Fibroblast of skin of scalp (primary cell): ENCODE measurements at places on chromosomes 1 and 21.

DNA sequence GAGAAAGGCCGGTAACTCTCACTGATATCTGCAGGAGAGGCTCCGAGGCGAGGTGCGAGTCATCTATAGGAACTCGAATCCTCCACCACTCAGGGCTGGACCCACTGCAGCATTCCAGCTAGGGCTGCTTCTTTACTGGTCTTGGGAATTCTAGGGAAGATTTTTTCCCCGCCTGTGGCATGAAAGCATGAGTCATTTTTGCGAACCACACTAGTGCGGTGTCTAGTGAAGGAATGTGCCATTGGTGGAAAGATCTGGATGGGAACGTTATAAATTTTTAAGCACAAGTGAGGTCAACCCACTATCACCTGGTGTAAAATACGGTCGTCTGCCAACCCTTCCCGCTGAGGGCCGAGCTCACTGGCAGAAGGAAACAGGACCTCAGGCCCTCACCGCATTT, 49.7 kb downstream of the SYF2 start:
- DNase-seq, result peak; percentile 93

DNA sequence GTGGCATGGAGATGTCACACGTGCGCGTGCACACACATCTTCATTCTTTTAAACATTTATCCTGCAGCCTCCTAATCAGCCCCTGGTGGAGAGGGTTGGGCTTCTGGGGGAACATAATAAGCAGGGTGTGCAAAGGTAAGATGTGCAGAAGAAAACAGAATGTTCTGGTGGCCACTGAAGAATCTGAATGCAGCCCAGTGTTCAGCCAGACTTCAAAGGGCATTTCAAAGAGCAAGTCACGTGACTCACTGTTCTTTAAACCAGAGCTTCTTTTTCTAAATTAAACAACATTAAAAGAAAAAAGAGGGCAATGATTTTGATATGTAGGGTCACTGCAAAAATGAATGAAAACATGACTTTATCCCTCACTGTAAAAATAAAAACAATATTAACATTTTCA, 89.8 kb downstream of the ABCA4 start:
- DNase-seq, result no peak

- peak; percentile 43 for DNase-seq
These were observed 175.5 kb downstream of the CLIC6 start for GRCh38 chr21:34844013-34844923.

DNA sequence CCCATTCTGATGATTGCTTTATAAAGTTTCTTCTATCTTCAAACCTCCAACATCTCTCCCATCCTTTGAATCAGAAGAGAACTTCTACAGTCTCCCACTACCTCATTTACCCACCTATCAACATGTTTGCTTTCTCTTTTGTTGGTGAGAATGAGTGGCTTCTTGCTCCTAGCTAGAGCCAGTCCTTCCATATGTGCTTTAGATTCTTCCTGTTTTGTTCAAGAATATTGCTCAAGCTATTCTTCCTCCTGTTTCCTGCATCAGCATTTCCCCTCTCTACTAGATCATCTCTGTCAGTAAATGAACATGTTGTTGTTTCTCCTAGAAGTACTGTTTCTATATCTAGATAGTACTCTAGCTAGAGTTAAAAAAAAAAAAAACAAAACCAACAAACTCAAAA, 6.3 kb downstream of the ATF6 start:
- no peak for DNase-seq

GRCh38 chr1:228391411-228392020, 15.1 kb downstream of the TRIM11 start:
- DNase-seq, result no peak

- no peak for DNase-seq
These were observed 34.4 kb upstream of the IGSF21 start for GRCh38 chr1:18073066-18073642.

DNA sequence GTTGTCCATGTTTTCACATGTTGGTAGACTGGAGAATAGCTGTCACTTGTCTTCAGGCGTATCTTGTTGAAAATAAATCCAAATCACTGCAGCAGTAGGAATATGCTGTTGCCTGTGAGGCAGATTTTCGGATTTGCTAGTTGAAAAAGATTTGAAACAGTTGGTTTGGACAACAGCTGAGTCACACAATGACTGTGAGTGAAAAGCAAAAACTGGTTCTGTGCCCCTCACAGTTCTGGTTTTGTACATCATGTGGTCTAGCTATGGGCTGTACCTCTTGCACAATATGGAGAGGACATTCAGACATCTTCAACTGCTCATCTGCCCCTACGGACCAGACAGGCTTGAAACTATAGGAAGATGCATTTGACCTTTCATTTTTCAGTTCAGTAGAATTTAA, 1.8 kb downstream of the ARF1 start:
- peak; percentile 60 for DNase-seq

GRCh38 chr1:116910379-116911187, 867 bp downstream of the PTGFRN start:
- no peak for DNase-seq

DNA sequence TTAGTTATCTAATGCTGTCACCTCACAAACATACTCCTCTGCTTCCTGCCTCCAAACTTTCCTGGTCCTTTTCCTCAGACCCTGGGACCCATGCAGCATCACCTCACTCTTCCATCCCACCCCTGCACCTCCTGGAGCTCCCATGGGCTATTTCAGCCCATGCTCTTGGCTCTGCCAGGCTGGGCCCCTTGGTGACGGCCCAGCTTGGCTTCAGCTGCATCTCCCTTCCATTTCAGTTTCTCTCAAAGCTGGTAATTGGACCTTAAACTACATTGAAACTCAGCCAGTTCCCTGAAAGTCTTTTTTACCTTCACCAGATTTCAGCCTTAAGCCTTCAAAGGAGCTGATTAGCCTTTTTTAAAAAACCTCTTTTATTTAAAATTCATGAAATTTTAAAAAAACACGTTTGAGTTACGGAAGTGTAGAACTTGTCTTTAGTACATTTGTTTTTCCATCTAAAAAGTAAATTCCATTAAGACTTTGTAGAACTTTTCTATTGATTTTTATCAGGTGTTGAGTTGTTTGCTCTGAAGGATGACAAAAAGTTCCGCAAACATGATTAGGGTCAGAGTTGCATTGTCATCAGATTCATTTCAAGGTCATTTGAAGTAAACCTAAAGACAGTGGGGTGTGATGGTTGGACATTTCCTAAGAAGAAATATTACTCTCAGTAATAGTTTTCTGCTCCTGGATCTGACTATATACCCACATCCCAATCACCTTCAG, 33.5 kb downstream of the AGT start:
- no peak for DNase-seq

DNA sequence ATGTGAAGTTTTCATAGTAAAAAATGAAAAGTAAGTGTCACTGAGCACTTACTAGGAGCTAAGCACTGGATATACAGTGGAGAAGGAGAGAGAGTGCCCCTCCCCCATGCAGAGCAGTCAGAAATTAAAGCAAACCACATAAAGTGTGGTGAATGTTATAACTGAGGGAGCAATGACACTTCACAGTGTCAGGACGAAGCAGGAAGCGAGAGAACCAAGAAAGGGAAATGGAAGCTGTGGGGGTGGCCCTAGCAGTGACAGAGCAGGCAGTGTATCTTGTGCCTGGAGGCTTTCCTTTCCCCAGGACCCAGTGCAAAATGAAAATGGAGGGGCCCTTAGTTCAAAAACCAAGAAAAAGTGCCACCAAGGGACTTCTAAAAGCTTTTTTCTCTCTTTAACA, 21.5 kb upstream of the RCAN3 start:
- DNase-seq, result no peak

DNA sequence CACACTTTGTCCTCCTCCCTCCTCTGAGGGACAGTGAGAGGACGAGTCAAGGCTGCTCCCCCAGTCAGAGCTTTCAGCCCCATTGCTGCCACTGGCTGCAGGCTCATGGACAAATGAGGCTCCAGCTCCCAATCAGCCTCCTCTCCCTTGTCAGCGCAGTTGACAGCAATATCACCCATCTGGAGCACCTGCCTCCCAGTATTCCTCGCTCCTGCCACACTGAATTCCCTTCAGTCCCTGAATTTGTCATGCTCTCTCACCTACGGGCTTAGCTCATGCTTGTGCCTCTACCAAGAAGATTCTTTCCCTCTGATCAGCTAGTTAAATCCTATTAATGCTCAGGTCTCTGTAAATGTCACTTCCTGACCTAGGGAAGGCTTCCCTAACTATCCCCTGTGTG, 54.4 kb upstream of the SYT6 start:
- DNase-seq, result no peak

- DNase-seq, result peak; percentile 99
These were observed 11.6 kb downstream of the LMNA start for GRCh38 chr1:156126043-156126629.

GRCh38 chr1:175132436-175132835, 60.1 kb downstream of the KIAA0040 start:
- peak; percentile 87 for DNase-seq

- DNase-seq, result no peak
These were observed 11.1 kb upstream of the USP25 start for GRCh38 chr21:15718711-15719110.

DNA sequence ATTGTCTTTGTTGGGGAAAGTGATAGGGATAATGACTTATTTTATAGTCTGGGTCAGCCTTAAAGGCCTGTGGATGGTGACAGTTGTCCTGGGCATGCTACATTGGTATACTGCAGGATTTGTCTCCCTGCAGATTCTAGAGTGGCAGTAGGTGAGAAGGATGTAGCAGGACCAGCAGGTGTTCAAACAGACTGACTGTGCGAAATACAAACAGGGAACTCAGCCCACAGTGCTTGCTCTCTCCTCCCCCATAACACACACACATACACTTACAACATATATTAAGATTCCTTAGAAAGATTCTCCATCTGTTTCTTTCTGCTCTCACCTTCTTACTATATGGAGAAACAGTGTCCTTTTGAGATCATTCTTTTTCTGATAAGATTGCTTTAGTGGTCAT, 6.9 kb downstream of the PDE4B start:
- DNase-seq, result no peak

DNA sequence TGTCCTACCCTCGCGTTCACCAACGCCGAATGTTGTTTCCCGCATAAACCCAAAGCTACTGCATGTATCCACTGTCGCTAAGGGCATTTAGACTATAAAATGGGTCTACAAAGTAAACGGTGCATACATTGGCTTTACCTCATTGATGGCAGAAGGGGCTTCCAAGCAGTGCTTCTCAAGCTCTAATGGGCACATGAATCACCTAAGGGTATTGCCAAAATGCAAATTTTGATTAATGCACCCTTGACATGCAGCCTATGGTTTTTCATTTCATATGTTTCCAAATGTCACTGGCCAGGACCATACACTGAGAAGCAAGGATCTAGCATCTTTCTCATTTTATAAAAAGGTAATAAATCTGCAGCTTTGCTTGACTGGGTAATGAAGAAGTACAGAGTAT, 2.7 kb downstream of the OR6F1 start:
- DNase-seq, result no peak

DNA sequence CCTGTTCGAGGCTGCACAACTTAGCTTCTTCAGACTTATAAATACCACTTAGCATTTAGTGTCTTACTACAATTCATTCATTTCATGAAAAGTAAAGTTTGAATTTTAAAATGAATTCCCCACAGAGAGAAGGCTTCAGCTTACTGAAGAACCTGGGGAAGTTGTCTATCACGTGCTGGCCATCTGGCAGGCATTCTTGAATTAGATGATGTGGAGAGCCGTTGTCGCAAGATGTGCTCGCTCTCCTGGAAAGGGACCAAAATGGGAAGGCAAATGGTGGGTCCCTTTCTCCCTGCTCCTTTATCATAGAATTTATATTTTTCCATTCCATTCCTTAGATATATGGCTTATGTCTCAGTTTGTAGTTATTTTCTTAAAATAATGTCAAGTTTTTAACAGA, 90.5 kb downstream of the CD247 start:
- DNase-seq, result no peak

DNA sequence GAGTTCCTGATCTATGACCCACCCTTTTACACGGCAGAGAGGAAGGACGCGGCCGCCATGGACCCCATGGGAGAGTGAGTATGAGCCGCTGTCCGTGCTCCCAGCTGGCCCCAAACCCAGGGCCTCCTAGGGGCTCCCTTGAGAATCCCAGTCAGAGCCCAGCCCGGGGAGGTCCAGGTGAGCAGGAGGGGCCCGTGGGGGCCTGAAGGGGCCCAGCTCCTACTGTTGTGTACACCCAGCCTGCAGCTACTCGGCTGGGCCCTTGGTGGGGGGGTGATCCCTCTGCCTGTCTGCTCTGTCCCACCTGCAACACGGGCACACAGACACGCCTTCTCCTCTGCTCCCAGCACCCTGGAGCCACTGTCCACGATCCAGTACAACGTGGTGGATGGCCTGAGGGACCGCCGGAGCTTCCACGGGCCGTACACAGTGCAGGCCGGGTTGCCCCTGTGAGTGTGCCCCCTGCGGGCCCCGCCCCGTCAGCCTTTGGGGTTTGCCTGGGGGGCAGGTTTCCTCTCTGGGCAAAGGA, 28.6 kb upstream of the LRRC3 start:
- DNase-seq, result no peak

DNA sequence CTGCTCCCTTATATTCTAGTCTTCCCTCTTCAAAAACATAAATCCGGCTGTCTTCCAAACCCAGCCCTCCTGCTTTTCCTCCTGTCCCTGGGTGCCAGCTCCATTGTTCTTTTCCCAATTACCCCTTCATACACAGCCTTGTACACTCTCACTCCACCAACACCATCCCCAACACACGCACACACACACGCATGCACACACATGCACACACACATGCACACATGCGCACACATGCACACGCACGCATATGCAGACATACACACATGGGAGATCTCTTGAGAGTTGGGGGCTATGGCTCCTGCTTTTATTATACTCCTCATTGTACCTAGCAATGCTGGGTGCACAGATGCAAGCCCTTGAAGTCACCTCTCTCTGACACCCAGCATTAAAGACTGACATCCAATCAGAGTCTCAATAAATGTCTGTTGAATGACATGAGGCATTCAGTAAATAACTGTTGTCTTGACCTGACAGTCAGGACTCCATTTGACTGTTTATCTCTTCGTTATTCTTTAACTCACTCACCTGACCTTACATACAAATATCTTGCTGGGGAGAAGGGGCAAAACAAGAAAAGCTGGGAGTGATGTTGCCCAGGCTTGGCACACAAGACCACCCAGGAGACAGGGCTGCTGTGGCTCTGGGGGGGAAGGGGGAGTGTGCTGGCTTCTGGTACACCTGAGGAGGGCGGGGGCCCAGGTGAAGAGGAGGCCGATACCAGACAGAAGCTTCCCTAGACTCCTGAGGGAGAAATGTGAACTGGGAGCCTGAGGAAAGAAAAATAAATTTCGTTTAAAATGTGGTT, 16.0 kb downstream of the ABCA4 start:
- no peak for DNase-seq

- no peak for DNase-seq
These were observed 83.6 kb upstream of the FOXD3 start for GRCh38 chr1:63238721-63239120.

GRCh38 chr1:27601771-27602461, 2.0 kb downstream of the AHDC1 start:
- no peak for DNase-seq

DNA sequence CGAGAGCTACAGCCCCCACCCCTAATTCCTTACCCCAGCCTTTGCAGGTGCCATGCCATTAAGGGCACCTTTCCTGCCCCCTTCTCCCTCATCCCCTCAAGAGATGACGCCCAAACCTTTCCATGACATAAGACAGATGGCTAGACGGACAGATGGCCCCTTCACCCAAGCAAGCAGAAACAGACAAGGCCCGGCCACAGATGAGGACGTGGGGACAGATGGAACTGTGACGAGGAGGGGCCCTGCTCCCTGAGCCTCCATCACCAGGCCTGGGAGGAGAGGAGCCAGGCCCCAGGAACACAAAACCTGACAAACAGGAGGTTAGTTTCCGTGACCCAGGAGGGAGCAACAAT, 24.7 kb upstream of the PEF1 start:
- DNase-seq, result no peak

GRCh38 chr21:43025636-43026180, 49.9 kb downstream of the CBS start:
- DNase-seq, result peak; percentile 83
